ENCODE measurements at places on chromosomes 4 and X. TPM values are rescaled to one million over a fixed set of nuclear protein-coding genes. Genes with fewer than 3 reads are reported as not detected.

SYP gene
- total RNA-seq: 5.6 TPM

FGF2 gene
- total RNA-seq: 34.8 TPM

FGA gene
- not detected for total RNA-seq

TMSB15C gene
- 0.99 TPM for total RNA-seq

ZBTB49 gene
- total RNA-seq: 2.9 TPM

FOXR2 gene
- not detected for total RNA-seq

NDUFC1 gene
- total RNA-seq: 45.7 TPM

RIBC1 gene
- total RNA-seq: 0.42 TPM

SMIM31 gene
- total RNA-seq: not detected

GDPD2 gene
- total RNA-seq: not detected

GABRG1 gene
- not detected for total RNA-seq
